NCI-H524 (cell line): ENCODE measurements at places on chromosomes 5 and 9.

DNA sequence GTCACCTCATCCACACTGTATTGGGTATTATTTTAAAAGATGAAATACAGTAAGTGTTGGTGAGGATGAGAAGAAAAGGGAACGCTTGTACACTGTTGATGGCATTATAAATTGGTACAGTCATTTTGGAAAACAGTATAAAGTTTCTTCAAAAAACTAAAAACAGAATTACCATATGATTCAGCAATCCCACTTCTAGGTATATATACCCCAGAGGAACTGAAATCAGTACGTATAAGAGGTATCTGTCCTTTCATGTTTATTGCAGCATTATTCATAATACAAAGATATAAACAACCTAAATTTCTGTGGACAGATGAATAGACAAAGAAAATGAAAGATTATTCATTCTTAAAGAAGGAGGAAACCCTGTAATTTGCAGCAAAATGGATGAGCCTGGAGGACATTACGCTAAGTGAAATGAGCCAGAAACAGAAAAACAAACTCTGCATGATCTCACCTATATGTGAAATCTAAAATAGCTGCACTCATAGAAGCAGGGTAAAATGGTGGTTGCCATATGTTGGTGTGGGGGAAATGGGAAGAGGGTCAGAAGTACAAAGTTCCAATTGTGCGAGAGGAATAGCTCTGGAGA lies 191.6 kb downstream of the TRIM36 start:
- DNase-seq = no peak

DNA sequence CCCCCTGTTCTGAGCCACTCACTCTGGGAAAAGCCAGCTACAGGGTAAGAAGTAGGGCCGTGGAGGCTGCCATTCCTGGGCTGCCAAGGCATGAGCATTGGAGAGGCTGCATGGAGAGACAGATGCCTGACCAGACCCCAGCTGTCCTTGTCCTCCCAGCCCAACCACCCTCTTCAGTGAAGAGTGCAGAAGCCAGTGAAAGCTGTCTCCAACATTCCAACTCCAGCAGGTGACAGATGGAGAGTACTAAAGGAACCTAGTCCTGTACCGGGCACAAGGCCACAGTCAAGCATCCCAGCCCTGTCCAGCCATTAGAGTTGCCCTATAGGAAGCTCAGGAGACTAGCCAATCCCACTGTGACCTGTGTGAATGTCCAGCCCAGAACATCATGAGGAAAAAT lies 165.1 kb downstream of the DIRAS2 start:
- no peak for DNase-seq

DNA sequence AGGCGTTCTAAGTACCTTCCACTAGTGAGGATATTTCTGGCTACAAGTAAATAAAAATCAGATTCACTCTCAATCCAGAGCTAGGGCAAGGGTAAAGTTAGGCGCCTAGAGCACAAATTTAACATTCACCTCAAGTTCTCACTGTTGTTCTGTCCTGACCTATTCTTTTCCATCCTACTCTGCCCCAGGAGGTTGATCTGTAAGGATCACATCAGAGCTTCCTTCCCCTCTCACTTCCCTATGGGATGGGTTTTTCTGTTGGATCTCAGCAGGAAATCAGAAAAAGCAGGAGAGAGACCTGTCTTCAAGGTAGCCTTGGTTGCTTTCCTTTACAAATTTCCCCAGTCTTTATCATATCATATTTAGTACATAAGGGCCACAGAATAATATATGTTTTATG lies 316.7 kb downstream of the GABRG2 start:
- DNase-seq = no peak

DNA sequence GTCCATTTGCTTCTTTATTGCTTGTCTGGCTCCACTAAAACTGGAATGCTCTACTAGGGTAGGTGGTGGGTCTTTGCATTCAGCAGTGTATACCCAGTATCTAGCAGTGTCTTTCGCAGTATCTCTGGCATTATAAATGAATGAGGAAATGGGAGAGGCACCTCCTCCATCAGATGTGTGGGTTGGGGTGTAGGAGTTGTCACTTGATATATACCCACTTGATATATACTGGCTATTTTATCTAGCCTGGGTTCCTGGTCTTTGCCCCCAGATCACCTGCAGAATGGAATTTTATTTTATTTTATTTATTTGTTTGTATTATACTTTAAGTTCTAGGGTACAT lies 208.5 kb downstream of the PARP8 start:
- no peak for DNase-seq

DNA sequence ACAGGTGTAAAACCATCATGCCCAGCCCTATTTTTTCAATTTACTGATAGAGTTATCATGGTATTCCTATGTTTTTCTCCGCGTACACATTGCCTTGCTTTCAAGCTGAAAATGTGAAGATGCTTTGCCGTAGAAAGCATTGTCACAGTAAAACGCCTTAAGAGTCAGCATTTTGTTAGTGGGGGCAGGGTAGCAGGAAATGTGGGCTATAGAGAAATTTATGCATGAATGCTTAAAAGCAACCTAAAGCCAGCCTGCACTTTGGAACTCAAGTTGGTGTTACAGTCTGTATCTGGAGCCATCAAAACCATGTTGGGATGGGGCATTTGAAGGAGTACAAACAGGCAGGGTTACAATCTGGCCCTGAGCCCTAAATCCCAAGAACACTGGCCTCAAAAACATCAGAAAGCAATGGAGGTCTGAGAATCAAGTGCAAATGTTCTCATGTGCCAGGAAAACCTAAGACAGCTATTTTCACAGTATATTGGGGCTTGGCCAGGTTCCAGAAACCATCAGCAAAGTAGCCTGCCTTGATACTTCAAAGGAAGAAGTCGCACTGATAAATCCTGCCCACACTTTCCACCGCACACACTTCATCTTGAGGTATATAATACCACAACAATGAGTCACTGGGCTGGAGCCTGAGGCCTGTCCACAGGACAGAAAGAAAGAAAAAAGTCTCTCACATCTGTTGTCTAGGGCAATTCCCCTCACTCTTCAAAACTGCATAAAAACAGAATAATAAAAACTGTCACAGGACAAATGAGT lies 313.8 kb downstream of the ENC1 start:
- DNase-seq = no peak

DNA sequence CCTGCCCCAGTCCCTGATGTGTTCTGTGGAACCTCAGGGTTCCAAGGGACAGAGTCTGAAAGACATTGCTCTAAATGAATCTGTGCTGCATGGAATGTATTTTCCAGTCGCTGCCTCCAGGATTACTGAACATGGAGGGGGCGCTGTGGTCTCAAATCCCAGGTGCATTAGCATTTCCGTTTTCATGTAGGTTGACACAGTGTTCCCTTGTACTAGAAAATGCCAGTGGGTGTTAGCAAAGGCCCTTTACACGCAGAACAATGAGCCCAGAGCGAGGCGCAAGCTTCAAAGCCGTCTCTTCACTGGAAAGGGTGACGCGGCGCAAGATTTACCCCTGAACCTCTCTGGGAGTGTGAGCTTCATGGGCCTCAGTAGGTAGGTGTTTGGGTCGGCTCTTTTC lies 308.3 kb downstream of the SLIT3 start:
- peak; percentile 41 for DNase-seq
